ENCODE measurements at places on chromosomes 11 and 22.

- DNase-seq = no peak
Observed at GRCh38 chr11:64313491-64314145, 3.7 kb downstream of the TRMT112 start.

GRCh38 chr11:108752297-108752751, 87.5 kb downstream of the DDX10 start:
- no peak for DNase-seq

- no peak for DNase-seq
Observed at GRCh38 chr22:20965888-20966855, 883 bp upstream of the AIFM3 start.

- no peak for DNase-seq
Observed at GRCh38 chr11:128497061-128497775, 90.1 kb downstream of the ETS1 start.

DNA sequence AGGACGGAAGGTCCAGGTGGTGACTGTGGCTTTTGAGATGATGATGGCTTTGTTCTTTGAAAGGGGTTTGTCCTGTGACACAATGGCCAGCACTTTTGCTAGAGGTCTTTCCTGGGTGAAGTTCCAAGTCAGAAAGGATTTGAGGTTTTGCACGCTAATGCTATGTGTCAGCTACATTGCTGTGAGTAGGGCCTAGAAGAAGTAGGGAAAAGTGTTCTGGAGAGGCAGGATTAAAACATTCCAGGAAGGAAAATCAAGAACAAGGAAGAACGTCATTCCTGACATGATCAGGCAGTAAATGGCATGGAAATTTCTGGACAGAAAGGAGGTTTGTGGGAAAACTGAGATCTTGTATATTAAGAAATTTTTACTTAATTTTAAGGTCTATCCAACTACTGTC, 290.7 kb downstream of the NTM start:
- no peak for DNase-seq

GRCh38 chr22:30245181-30245984, 1.2 kb downstream of the LIF start:
- DNase-seq = no peak

GRCh38 chr11:33388793-33389525, 131.8 kb downstream of the HIPK3 start:
- no peak for DNase-seq

- no peak for DNase-seq
Observed at GRCh38 chr22:46213052-46213451, 37.0 kb downstream of the CDPF1 start.

DNA sequence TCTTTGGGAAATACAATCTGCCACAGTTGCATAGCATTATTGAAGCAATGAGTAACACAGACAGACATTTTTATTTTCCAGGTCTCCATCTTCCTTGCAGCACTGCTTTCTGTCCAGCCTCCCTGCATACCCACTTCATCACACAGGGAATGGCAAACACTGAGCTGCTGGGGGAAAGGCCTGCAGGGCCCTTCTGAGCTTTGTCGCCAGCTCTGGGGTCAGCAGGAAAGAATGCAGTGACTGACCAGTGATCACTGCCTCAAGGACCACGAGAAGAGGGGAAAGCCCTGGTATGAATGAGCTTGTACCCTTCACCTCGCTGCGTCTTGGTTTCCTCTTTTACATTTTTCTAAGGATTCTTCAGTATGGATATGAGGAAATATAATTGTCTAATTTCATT, 21.3 kb upstream of the MICAL2 start:
- no peak for DNase-seq

DNA sequence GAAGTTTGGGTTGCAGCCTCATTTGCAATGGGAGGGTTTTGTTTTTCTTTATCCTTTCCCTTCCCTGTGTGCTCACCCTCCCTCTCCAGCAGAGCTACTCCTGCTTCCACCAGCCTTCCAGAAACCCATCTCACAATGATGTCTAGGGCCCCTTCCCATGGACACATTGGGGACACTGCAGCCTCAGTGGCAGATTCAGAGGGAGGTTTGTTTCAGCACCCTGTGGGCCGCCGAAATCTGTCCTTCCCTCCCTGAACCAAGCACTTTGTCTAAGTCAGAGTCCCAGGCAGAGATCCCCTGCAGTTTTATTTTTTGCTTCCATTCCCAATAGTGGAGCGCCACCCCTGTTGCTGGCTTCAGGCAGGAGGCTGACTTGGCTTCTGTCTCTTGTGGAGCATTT, 8.6 kb upstream of the SYNGR1 start:
- DNase-seq = no peak

- DNase-seq = no peak
Observed at GRCh38 chr11:86047275-86047991, 21.5 kb downstream of the PICALM start.

GRCh38 chr11:132942611-132943356, 589.5 kb downstream of the OPCML start:
- no peak for DNase-seq

DNA sequence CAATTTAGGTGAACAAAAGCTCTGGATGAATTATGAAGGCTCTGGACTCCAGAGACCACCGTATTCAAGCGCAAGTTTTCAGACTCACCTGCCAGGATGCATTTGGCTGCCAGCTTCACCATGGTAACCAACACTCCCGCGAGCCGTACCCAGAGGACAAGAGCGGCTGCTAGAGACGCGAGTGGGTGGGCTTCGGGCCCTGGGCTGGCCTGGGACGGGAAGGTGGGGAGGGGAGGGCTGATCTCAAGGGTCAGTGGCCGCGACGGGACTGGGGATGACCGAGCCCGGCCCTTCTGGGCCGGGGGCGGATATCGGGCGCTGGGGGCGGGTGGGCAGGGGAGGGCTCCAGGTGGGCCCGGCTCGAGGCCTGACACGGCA, 344 bp downstream of the IFT27 start:
- no peak for DNase-seq

- DNase-seq = no peak
Observed at GRCh38 chr11:36105743-36106581, 162.1 kb downstream of the LDLRAD3 start.

DNA sequence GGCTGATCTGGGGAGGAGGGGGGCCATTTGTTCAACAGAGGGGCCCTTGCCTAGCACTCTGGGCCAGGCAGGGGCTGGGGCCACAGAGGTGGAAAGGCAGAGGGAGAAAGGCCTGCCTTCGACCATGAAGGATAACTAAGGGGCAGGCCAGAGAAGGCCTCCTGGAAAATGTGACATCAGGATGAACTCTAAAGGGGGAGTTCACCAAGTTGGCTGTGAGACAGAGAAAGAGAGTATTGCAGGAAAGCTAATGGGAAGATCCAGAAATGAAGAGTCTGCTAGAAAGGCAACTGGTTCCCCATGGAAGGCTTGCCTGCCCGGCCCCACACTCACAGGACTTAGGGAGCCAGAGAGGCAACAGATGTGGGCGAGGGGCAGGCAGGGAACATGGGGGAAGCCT, 16.3 kb downstream of the CSNK1E start:
- DNase-seq = no peak

DNA sequence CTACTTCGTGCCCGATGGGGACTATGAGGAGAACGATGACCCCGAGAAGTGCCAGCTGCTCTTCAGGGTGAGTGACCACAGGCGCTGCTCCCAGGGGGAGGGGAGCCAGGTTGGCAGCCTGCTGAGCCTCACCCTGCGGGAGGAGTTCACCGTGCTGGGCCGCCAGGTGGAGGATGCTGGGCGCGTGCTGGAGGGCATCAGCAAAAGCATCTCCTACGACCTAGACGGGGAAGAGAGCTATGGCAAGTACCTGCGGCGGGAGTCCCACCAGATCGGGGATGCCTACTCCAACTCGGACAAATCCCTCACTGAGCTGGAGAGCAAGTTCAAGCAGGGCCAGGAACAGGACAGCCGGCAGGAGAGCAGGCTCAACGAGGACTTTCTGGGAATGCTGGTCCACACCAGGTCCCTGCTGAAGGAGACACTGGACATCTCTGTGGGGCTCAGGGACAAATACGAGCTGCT, 751 bp downstream of the FIBIN start:
- no peak for DNase-seq

DNA sequence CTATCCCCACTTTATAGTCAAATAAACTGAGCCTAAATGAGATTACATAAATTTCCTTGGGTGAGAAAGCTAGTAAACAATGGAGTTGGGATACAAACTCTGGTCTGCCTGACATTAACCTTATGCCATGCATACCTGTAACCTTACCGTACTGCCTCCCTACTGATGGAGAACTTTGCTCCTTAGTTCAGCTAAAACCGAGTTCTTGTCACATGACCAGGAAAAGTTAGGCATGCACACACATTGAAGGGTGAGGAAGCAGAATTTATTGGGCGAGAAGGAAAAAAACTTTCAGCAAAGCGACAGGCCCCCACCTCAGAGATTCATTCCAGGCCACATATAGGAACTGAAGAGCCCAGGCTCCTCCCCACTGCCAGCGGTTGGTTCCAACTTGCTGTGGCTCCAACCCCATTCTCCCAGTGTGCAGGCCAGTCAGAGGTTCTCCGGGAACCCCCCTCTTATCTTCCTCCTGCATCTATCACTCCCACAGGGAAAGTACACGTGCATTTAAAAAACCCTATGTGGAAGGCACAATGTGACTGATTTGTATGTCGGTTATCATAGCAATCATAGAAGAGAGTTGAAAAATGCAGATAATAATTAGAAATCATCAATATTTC, 3.2 kb upstream of the PIWIL4 start:
- DNase-seq = no peak

DNA sequence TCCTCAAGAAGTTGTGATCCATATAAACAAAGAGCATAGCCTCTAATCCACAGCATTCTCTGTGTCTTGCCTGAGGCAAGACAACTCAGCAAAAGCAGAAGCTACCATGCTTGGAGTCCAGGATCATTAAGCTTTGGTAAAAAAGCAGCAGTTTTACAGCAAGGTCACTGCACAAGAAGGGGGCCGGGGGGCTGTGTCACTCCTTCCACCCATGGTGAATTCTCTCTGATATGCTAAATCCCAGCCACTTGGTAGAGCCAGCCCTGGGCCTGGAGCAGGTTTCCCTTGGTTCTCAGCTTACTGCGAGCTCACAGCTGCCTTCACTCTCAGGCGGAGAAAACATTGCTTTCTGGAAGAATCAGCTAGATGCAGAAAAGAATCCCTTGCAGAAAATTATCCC, 144.7 kb downstream of the TENM4 start:
- DNase-seq = no peak

DNA sequence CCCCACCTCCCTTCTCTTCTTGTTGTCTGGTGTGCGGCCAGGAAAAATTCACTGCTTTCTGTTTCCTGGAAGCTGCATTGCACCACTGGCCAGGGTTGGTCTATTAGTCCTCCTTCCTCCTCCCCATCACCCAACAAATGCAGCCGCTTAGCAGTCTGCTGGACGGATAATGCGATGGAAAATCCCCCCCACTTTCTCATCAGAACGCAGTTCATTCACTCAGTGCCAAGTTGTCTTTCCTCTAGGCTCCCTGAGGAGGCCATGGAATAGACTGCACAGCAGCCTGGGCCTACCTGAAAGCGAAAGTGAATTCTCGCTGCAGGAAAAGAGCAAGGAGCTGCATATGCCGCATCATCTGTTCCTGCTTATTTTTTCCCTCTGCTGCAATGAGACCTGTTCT, 513.6 kb downstream of the METTL15 start:
- no peak for DNase-seq

GRCh38 chr22:46942799-46943785, 180.6 kb downstream of the TBC1D22A start:
- no peak for DNase-seq

DNA sequence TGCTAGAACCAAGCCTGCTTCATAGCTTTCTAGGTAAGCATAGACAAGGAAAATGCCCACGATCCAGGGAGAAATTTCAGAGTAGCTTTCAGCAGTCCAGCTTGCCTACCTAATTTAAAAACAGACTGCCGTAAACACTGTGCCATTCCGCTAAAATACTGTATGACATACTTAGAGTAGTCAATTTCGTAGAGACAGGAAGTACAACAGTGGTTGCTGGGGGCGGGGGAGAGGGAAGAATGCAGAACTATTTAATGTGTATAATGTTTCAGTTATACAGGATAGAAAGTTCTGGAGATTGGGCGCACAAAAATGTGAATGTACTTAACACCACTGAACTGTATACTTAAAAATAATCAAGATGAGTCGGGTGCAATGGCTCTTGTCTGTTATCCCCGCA, 56.7 kb downstream of the C11orf58 start:
- no peak for DNase-seq

GRCh38 chr11:14773755-14774154, 118.3 kb downstream of the CYP2R1 start:
- DNase-seq = no peak

DNA sequence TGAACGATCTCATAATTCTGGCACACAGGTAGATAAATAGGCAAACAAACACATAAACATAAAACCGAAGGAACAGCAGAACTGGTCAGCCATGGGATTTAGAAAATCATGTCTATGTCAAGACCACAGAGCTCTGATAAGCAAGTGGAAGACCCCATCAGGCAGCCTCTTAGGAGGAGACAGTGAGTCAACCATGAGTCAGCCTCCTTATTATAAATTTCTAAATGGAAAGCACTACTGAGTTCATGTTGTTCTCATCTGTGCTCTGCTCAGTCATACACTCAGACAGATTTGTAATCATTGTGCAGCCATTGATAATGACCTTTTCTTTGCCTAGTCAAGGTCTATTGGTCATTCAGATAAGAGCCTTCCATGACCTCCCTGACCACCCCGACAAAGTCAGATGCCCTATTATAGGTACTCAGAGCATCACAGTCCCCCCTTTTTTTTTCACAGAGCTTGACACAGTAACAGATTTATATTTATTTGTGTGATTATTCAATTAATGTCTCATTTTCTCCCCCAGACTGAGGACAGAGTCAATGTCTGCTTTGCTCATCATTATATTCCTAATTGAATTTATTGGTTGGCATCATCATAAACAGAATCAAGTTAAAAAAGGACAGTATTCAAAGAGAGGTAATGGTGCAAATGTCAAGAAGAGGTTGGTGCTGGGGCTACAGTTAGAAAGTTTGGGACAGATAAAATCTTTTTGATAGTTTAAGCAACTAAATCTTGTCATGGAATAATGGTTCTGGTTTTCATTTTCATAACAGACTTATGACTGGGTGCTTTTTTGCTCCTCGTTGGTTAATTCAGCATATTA, 579.7 kb upstream of the CCDC90B start:
- no peak for DNase-seq

DNA sequence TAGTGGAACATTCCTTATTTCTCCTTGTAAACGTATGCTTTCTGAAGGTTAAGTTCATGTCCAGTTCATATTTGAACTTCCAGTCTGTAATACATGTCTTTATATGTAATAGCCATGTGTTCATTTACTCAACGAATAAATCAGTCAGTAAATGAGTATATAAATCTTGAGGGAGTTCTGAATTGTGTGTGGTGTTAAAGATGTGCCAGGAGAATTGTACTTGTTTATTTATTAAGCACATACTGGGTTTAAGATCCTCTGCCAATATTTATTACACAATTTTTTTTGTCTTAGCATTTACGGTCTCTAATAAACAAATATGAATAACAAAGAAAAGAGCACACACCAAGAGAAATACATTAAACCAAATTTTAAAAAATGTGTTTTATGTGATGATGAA, 26.5 kb upstream of the CLMP start:
- no peak for DNase-seq

- no peak for DNase-seq
Observed at GRCh38 chr11:129798212-129798611, 17.4 kb upstream of the TMEM45B start.

Data from T-helper 2 cell (primary cell).